H9 (cell line): ENCODE measurements at places on chromosomes 4 and X. TPM values are rescaled to one million over a fixed set of nuclear protein-coding genes. Genes with fewer than 3 reads are reported as not detected.

- no peaks in the 10 kb centered on the region for H3K36me3 ChIP-seq
- no peak overlapping the region for H3K4me3 ChIP-seq
- DNase-seq = no peak
Observed at GRCh38 chr4:177041356-177041755, 248.6 kb upstream of the VEGFC start.

GRCh38 chr4:20698382-20698781 is 1.9 kb upstream of the PACRGL start:
- H3K27me3 ChIP-seq = no peaks in the 10 kb centered on the region
- DNase-seq = no peak
- no peak overlapping the region for H3K27ac ChIP-seq
- H3K36me3 ChIP-seq = no peaks in the 10 kb centered on the region

- H3K4me3 ChIP-seq = peak overlapping the region; percentile 68
- no peak overlapping the region for H3K27ac ChIP-seq
- H3K36me3 ChIP-seq = no peaks in the 10 kb centered on the region
- H3K27me3 ChIP-seq = peaks cover 42% of the 10 kb centered on the region
- H3K4me1 ChIP-seq = peaks cover 5% of the 10 kb centered on the region; the same call in 1 of the 2 replicates
- peak; percentile 61 for DNase-seq
Observed at GRCh38 chr4:42398171-42398870, 1.0 kb downstream of the SHISA3 start.

Gene ACOT9
- 72.3 and 73.4 TPM in 2 replicates for total RNA-seq
